ENCODE measurements at places on chromosomes 7 and 10.
A peak's percentile ranks its signal among the peaks of the same experiment; 100 is the strongest.

GRCh38 chr10:7218968-7219367, 191.9 kb downstream of the SFMBT2 start:
- no peak for DNase-seq

GRCh38 chr7:96224685-96225084, 97.2 kb downstream of the SLC25A13 start:
- no peak for DNase-seq

DNA sequence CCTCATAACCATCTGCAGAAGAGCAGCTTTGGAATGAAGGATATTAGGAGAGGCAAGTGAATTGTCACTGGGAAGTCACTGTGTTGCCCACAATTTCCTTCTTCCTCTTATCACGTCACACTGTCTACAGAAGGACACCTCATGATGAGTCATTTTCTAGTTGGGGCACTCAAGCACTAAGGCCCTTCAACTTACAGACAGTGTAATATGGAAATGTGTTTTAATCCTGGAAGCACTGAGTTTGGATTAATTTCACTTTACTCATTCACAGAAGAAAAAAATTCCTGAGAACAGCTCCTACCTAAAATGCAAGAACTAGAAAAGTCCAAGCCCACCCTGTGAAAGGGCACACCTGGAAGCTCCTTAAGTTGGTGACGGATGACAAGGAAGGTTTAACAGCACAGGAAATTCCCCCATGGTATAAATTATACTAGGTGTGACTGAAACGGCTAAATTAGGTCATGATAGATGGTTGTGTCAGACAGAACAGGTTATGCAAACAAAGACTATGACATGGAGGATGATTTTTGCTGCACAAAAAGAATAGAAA, 56.6 kb downstream of the PARD3 start:
- peak; percentile 91 for DNase-seq

DNA sequence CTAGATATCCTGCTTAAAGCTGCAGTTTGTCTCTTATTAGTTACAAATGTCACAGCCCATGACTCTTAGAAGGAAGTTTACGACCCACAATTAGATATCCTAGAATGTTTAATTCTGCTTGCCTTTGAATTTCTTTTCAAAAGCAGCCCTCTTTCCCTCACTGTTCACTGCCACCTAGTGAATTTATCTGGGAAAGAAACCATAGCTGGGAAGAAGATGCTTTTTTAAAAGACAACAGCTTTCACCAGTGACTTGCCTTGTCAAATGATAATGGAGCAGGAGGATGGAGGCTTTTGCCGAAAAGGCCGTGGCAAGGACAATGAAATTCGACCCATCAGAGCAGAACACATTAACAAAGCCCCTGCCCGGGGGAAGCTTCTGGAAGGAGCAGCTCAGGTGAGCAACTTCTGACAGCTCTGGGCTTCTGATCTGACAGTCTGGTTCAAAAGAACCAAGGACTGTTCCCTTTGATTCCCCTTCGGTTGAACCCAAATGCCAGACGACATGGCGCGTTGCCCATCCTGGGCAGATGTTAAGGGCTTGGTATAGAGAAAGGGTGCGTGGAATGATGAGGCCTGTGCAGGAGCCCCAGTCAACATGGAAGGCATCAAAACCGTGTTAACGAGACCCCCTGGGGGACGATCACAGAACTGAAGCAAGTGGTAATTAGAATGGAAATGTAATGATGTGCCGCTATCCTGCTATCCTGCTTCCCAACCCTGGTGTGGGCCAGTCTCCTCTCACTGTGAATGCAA, 236.8 kb downstream of the FRMD4A start:
- DNase-seq = peak; percentile 57

- DNase-seq = no peak
Observed at GRCh38 chr7:26490640-26491624, 199.3 kb downstream of the SNX10 start.

DNA sequence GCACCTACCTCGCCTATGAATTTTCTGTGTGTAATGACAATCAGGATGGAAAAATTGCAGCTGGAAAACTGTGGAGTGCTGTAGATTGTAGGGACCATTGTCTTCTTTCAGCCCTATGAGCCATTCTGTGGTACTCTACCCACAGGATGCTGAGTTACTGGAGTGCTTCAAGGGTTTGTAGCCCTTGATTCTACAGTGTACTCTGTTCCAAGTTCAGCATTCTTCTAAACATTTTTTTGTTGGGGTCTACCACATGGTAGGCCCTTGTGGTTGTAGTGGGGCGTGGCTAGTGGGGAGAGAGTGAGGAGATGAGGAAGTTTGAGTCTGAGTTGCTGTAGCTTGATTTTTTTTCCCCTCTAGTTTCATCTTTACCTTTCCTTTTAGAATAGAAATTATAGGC, 33.5 kb downstream of the REEP3 start:
- peak; percentile 94 for DNase-seq

DNA sequence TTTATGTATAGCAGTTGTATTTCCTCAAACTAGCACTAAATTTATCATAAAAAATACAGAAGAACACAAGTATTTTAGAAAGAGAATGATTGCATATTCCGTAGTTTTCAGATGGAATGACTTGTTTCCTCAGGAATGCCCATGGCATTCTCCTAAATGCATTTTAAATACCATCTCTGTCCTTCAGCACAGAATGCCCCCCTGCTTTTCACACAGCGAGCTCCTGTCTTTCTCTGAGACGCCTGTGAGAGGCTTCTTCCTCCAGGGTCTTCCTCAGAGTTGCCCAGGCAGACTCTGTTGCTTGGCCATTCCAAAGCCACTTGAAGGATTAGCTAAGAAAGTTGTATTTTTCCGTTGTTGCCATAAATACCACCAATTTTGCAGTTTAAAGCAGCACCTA, 10.1 kb downstream of the LANCL2 start:
- DNase-seq = peak; percentile 19

DNA sequence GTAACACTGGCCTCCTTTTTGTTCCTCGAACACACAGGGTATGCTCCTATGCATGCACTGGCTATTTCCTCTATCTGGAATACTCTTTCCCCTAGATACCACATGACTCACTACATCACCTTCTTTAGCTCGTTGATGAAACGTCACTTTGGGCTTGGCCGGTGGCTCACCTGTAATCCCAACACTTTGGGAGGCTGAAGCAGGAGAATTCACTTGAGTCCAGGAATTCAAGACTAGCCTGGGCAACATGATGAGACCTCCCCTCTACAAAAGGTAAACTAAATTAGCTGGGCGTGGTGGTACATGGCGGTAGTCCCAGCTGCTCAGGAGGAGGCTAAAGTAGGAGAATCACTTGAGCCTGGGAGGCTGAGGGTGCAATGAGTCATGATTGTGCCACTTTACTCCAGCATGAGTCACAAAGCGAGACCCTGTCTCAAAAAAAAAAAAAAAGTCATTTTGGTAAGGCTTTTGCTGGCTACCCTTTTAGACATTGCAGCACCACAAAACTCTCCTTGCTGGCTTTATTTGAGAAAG, 14.5 kb downstream of the ANKIB1 start:
- no peak for DNase-seq

- no peak for DNase-seq
Observed at GRCh38 chr7:96052860-96053470, 268.9 kb downstream of the SLC25A13 start.

GRCh38 chr10:126397640-126398382, 9.5 kb upstream of the ADAM12 start:
- DNase-seq = peak; percentile 99

- no peak for DNase-seq
Observed at GRCh38 chr10:50874723-50875122, 10.7 kb downstream of the A1CF start.

DNA sequence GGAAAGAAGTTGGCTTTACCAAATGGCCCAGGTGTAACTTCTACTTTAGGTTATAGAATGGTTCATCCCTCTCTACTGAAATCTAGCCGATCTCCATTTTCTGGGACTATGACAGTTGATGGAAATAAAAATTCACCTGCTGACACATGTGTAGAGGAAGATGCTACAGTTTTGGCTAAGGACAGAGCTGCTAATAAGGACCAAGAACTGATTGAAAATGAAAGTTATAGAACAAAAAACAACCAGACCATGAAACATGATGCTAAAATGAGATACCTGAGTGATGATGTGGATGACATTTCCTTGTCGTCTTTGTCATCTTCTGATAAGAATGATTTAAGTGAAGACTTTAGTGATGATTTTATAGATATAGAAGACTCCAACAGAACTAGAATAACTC, 43.6 kb downstream of the CCSER2 start:
- DNase-seq = no peak

- DNase-seq = no peak
Observed at GRCh38 chr7:90155206-90155605, 937 bp downstream of the STEAP1 start.

DNA sequence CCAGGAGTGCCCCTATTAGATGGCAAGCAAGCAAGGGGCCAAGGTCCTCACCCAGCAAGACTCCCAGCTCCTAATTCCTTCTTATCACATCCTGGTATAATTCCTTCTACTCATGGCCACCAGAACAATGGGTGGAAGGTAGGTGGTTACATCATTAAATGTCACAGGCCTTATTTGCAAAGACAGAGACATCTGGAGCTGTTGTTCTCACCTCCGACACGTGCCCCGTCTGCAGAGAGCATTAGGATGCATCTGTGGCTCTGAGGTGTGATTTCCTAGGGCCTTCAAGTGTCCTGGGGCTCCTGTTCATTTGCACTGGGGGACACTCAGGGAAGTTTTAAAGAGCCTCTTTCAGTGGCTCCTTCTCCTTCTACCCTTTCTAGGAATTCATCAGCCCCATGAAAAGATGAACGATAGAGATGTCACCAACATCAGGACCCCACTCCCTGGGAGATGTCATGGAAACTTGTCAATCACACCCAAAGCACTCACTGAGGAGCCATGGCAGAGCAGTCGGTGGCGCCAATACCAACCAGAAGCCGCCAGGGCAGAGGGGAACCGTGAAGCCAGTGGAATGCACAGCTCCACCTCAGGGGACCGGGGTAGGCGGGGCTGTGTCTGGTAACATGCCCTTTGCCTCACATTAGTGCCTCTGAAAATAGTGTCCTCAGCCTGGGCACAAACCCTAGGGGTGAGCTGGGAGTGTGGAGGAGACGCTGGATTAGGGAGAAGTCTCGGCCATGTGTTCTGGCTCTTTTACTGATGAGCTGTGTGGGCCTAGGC, 2.9 kb upstream of the ATP6V0E2 start:
- no peak for DNase-seq

GRCh38 chr7:27593226-27593625, 69.5 kb downstream of the HIBADH start:
- no peak for DNase-seq

- no peak for DNase-seq
Observed at GRCh38 chr7:45644237-45644636, 70.1 kb downstream of the ADCY1 start.

GRCh38 chr7:20647908-20648776, 32.7 kb downstream of the ABCB5 start:
- DNase-seq = peak; percentile 11

DNA sequence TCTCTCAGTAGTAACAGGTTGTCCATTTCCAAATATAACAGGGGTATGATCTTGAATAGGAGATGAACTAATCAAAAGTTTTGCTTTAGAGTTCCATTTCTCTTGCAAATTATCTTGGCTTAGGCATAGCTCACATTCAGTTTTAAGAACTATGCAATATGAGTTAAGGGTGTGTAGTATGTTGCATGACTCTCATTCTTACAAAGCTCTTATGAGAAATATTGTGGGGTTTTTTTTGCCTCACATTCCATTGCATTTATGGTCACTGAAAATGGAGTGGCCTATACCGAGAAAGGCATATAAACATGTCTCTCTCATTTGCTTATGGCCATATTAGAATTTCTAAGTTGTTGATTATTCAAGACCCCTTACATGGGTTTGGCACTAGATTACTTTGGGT, 48.5 kb upstream of the LAMB1 start:
- DNase-seq = peak; percentile 32

- DNase-seq = peak; percentile 31
Observed at GRCh38 chr7:139358541-139359365, 941 bp upstream of the LUC7L2 start.

DNA sequence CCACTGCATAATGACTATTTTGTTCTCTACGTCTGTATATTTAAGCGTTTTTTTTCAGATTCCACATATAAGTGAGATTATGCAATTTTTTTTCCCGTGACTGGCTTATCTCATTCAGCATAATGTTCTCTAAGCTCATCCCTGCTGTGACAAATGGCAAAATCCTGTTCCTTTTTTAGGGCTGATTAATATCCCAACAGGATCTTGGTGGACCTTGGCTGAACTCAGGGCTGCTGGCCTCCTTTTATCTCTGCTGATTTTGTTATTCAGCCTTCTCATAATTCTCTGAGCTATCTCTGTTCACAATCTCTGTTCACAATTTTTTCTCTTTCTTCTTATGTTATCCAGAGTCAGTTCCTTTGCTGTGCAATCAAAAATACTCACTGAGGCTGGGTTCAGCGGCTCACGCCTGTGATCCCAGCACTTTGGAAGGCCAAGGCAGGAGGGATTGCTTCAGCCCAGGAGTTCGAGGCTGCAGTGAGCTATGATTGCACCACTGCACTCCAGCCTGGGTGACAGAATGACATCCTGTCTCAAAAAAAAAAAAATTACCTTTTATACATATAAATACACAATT, 1035.9 kb upstream of the AUTS2 start:
- DNase-seq = no peak

GRCh38 chr10:100372415-100373297, 25.6 kb downstream of the SCD start:
- no peak for DNase-seq

DNA sequence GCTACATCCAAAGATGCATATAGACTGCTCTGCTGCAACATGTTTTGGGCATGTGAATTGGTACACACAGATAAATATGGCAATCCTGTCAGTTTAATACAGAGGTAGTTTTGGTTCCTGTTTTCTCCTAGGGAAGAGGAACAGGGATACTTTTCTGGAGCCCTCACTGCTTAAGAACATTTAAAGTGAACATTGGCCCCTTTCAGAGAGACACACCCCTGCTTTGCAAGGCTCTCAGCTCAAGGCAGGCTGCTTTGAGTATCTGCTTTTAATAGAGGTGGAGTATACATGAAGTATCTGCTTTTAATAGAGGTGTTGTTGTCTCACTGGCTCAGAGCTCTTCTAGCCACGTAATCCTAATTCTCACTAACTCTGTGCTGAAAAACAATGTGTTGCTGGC, 38.9 kb downstream of the CYP51A1 start:
- DNase-seq = no peak

DNA sequence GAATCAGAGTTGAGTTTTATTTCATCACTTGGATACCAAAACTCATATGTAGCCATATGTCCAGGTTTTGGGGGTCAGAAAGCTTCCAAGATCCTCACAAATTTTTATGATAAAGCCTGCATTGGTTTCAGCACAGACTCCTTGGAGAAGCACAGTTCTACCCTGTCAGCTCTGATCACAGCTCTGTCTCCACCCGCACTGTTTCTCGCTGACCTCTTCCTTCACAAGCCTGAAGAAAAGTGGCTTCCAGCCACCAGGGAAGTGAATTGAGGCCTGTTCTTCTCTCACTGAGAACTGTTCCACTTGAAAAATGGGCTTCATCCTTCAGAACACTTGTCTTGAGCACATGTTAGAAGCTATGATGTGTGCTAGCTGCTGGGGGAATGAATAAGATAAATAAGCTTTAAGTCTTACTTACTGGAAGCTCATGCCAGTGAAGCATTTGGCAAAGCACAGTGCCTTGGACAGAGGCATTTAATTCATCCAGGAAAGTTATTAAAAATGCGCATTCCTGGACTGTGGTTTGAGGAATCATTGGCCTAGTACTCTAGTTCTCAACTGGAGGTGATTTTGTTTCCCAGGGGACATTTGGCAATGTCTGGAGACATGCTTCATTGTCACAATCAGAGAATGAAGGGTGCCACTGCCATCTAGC, 133.6 kb downstream of the BMPER start:
- DNase-seq = peak; percentile 65
